H9 (cell line): ENCODE measurements at places on chromosomes 12 and 14. TPM values are rescaled to one million over a fixed set of nuclear protein-coding genes. Genes with fewer than 3 reads are reported as not detected.

Gene ESRRB
- 0.11 TPM in 1 of 2 replicates, not detected in the other for total RNA-seq

DNA sequence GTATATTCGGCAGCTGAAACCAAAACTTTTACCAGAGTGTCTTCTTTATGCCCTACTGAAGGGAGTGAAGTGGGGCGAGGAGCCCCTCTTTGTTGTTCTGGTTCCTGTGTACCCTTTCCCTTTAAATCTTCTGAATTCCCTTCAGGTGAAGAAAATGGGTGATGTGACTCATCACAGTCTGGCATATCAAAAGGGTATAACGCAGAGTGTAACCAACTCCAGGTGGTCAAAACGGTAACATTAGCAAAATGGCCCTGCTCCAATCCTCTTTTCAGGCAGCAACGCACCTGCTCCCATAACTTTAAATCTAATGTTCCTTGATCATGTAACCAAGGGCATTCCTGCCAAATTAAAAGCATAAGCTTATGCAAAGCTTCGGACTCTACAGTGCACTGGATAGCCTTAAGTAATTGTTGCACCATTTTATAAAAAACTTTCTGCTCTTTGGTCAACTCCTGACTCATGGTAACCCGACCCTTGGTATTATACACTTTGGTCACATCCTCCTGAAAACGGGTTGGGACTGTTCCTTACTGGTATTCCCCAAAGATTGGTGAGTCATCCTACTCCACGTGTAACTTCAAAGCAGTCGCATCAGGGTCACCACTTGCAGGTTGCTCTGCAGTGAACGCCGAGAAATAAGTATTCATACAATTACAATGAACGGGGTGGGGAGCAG lies 83.1 kb downstream of the KCNMB4 start:
- H3K27me3 ChIP-seq: no peaks in the 10 kb centered on the region
- H3K36me3 ChIP-seq: peaks cover 21% of the 10 kb centered on the region
- no peak for DNase-seq

- H3K4me1 ChIP-seq: peaks cover 2% of the 10 kb centered on the region; the same call in 1 of the 2 replicates
- H3K36me3 ChIP-seq: peaks cover 67% of the 10 kb centered on the region
- no peaks in the 10 kb centered on the region for H3K27me3 ChIP-seq
- peak overlapping the region; percentile 3 for H3K4me3 ChIP-seq
- no peak for DNase-seq
- no peak overlapping the region for H3K27ac ChIP-seq
Observed at GRCh38 chr14:21258889-21259787, 10.1 kb downstream of the HNRNPC start.

DNA sequence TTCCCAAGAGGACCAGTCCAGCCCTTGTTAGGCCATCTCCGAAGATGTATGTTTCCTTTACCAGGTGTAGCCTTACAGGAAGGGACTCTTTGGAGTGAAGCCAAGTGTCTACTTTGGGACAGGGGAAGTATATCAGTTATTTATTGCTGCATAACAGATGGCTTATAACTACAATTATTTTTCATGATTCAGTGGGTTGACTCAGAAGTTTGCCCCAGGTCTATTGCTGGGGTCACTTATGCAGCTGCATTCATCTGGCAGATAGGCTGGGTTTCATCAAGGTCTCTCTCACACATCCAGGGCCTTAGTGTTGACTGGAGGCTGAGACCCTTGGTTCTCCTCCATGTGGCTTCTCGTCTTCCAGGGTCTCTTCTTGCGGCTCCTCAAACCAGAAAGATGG lies 170.1 kb downstream of the NRXN3 start:
- H3K4me3 ChIP-seq: no peak overlapping the region
- H3K27ac ChIP-seq: no peak overlapping the region
- no peaks in the 10 kb centered on the region; the same call in 1 of the 2 replicates for H3K27me3 ChIP-seq
- no peaks in the 10 kb centered on the region; the same call in 1 of the 2 replicates for H3K4me1 ChIP-seq
- H3K36me3 ChIP-seq: no peaks in the 10 kb centered on the region
- DNase-seq: no peak

- no peaks in the 10 kb centered on the region for H3K4me1 ChIP-seq
- no peak overlapping the region for H3K27ac ChIP-seq
- DNase-seq: no peak
- no peaks in the 10 kb centered on the region for H3K27me3 ChIP-seq
Observed at GRCh38 chr14:102999227-102999895, 58.0 kb downstream of the CDC42BPB start.

DNA sequence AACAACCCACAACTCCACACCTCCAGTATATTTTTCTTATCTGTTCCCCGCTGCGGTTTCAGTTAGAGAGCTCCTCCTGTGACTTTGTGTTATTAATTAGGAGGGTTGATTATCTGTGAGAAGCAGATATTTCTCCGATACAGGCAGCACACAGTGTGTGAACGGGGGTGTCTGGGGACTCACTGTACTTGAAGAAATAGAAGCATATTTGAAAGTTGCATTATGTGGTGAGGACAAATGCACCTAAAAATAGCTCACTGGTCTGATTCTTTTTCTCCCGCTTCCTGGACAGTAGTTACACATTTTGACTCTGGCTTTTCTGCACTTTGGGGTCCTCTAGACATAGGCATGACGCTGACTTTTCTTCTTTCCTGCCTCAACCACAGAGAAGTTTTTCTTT lies 277.7 kb downstream of the VRK1 start:
- no peak overlapping the region for H3K27ac ChIP-seq
- H3K36me3 ChIP-seq: no peaks in the 10 kb centered on the region
- no peak for DNase-seq

DNA sequence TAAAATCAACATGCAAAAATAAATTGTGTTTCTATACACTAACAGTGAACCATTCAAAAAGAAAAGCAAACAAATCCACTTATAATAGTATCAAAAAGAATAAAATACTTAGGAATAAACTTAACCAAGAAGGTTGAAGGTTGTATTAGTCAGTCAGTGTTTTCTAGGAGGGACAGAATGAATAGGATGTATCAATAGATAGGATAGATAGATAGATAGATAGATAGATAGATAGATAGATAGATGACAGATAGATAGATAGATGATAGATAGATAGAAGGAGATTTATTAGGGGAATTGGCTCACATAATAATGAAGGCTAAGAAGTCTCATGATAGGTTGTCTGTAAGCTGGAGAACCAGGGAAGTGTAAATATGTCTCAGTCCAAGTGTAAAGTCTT lies 37.2 kb upstream of the MON2 start:
- no peak for DNase-seq
- no peaks in the 10 kb centered on the region for H3K36me3 ChIP-seq
- peaks cover 5% of the 10 kb centered on the region; the same call in 1 of the 2 replicates for H3K27me3 ChIP-seq
- no peak overlapping the region for H3K4me3 ChIP-seq
- H3K27ac ChIP-seq: no peak overlapping the region

DNA sequence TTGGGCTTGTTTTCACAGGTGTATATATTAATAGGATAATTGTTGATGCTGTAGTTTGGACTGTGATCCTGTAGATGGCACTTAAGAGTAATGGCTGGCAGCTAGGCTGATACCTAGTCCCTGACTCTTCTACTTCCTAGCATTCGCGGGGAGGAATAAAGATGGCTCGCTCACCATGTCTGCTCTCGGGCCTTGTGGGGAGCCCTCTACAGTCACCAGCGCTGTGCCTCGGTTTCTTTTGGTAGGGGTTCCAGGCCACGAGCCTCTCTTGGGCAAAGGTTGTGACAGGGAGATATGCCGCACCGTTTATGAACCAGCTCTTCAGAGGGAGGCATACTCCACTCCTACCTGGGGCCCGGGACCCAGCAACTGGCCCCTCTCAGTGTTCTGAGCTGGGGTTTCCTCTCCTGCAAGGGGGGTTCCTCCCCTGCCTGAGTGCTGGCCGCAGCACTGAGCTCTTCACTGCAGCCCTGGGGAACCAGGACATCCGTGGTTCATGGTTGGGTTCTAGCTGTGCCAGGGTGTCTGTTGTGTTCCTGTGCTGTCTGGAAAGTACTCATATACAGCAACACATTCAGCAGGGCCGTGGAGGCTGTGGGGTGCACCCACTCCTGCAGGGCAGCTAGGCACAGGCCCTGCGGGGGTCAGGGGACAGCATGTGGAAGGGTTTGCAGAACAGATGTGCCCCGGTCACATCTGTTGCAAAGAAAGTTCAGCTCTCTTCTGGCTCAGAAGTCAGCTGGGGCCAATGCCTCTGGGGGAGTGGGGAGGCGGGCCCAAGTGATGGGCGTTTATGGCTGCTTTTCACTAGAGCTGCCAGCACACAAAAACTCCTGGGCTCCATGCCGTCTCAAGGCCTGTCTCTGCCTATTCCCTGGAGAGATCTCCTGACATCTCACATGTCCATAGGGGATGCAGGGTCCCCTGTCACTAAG lies 147.9 kb downstream of the PPFIA2 start:
- no peaks in the 10 kb centered on the region for H3K4me1 ChIP-seq
- no peak overlapping the region for H3K27ac ChIP-seq
- H3K4me3 ChIP-seq: no peak overlapping the region
- H3K36me3 ChIP-seq: no peaks in the 10 kb centered on the region

DNA sequence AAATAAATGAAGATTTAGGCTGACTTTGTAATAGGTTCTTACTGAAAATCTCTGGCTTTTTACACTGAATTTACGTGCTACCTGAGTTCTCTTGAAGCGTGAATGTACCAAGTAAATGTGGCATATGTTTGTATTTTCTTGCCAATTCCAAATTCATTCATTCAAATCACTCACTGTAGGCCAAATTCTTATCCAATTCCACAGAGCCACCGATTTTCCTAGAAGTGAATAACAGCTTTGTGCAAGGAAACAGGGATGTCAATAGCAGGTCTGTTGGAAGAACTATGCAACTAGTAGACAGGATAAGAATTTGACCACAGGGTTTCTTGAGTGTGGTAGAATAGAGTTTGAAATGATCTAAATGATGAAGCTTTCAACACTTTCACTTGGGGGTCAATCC lies 86.8 kb downstream of the SOX5 start:
- no peak overlapping the region for H3K27ac ChIP-seq
- no peaks in the 10 kb centered on the region for H3K27me3 ChIP-seq
- DNase-seq: no peak
- no peak overlapping the region for H3K4me3 ChIP-seq

GRCh38 chr12:82019533-82019932 lies 260.4 kb upstream of the PPFIA2 start:
- DNase-seq: no peak
- 0 out of 2 replicates have a peak, but pooled peaks cover 3% of the 10 kb centered on the region for H3K36me3 ChIP-seq
- no peaks in the 10 kb centered on the region for H3K4me1 ChIP-seq
- H3K27ac ChIP-seq: no peak overlapping the region
- H3K4me3 ChIP-seq: no peak overlapping the region

Gene TMCC3
- total RNA-seq: 0.72 and 0.87 TPM in 2 replicates

DNA sequence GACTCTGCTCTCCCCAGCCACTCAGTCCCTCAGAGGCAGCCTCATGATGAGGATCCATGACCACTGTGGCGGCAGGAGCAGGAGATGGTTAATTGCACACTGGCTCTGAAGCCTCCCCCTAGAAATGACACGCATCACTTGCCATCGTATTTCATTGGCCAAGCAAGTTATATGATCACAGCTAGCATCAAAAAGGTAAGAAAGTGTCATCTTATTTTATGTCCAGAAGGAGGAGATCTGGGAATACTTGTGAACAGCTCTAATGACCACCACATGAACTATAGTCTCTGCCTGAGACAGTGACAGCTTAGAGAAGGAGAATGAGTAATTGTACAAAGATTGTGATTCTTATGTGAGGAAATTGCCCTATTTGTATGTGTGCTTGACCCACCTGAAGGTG lies 363.4 kb downstream of the NUAK1 start:
- H3K36me3 ChIP-seq: no peaks in the 10 kb centered on the region; the same call in 2 of the 3 replicates
- H3K27me3 ChIP-seq: no peaks in the 10 kb centered on the region
- H3K27ac ChIP-seq: no peak overlapping the region
- H3K4me1 ChIP-seq: no peaks in the 10 kb centered on the region

DNA sequence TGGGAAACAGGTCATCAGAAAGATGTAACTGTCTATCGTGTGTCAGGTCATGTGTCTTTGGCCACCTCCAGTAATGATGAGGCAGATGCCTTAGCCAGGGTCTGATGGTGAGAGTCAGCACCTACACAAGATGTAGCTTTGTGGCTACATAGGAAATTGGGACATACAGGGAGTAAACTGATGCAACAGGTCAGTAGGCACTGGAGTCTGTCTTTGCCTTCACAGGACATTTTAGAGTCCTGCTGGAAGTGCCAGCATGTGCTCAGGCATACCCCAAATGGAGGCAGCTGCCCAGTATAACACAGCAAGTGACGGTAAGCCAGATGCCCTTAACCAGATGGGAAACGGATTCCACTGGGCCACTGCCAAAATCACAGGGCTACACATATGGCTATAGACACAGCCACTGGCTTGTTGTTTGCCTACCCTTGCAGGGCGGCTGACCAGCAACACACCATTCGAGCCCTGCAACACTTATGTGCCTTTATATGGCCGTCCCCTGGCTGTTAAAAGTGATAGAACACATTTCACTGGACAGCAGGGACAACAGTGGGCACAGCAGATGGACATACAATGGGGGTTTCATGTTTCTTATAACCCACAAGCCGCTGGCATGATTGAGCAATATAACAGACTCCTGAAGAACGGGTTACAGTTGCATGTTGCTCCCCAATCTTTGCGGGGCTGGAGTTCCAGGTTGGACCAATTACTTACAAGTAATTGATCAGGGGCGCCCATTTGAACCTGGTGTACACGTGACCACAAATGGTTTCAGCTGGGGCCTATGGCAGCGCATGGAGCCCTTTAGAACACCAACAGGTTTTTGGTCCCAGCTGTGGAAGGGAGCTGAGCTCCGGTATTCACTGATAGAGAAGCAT lies 12.9 kb upstream of the RNASE12 start:
- no peak for DNase-seq
- H3K27me3 ChIP-seq: no peaks in the 10 kb centered on the region
- no peak overlapping the region for H3K27ac ChIP-seq
- no peak overlapping the region for H3K4me3 ChIP-seq
- H3K36me3 ChIP-seq: no peaks in the 10 kb centered on the region

GRCh38 chr12:16330560-16330959 lies 16.9 kb upstream of the MGST1 start:
- H3K36me3 ChIP-seq: peaks cover 3% of the 10 kb centered on the region; the same call in 1 of the 2 replicates
- H3K4me1 ChIP-seq: no peaks in the 10 kb centered on the region
- H3K4me3 ChIP-seq: no peak overlapping the region
- no peaks in the 10 kb centered on the region for H3K27me3 ChIP-seq
- H3K27ac ChIP-seq: no peak overlapping the region
- DNase-seq: no peak

DNA sequence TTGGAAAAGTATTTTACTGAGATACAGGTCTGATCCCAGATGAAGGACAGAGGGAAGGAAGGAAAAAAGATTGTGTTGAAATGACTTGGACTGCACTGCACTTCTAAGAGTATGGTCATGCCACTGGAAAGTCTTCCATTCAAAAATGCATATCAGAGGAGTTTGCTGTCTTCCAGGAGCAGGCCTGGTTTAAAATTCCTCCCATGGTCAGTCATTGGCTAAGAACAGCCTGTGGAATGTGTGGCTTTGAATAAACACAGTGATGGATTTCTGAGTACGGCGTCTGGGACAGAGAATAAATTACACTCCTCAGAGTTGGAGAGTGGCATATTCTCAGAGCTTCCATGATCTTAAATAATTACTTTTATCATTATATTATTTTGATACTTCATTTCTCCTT lies 245.8 kb upstream of the PDZRN4 start:
- H3K36me3 ChIP-seq: no peaks in the 10 kb centered on the region
- no peaks in the 10 kb centered on the region for H3K27me3 ChIP-seq
- no peak for DNase-seq
- H3K4me1 ChIP-seq: no peaks in the 10 kb centered on the region

- H3K36me3 ChIP-seq: peaks cover 6% of the 10 kb centered on the region
- no peaks in the 10 kb centered on the region for H3K4me1 ChIP-seq
- no peak overlapping the region for H3K27ac ChIP-seq
- H3K27me3 ChIP-seq: no peaks in the 10 kb centered on the region
- H3K4me3 ChIP-seq: no peak overlapping the region
Observed at GRCh38 chr12:96081596-96081995, 46.2 kb upstream of the LTA4H start.
